ENCODE measurements at places on chromosomes 7 and 10.

DNA sequence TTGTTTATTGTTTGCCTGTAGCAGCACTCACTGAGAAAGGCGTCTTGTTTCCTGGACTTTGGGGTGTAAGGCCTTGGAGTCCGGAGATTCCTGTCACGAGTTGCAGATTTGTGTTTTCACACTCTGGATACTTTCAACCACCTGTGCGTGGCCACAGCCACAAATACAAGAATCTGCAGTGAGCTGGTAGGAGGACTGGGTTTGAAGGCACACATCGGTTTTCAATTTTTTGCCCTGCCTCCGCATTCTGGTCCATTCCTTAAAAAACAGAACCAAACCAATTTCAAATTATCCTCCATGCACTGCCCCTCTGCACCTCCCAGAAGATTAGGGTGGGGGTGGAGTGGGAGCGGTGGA lies 619 bp downstream of the EXOC4 start:
- DNase-seq: no peak

GRCh38 chr7:152667958-152668357 lies 8.0 kb downstream of the XRCC2 start:
- DNase-seq: no peak

- DNase-seq: no peak
These were observed 102.2 kb downstream of the SNX10 start for GRCh38 chr7:26393818-26394217.

- DNase-seq: peak; percentile 65
These were observed 290.8 kb downstream of the DNAJB6 start for GRCh38 chr7:157627646-157628045.

DNA sequence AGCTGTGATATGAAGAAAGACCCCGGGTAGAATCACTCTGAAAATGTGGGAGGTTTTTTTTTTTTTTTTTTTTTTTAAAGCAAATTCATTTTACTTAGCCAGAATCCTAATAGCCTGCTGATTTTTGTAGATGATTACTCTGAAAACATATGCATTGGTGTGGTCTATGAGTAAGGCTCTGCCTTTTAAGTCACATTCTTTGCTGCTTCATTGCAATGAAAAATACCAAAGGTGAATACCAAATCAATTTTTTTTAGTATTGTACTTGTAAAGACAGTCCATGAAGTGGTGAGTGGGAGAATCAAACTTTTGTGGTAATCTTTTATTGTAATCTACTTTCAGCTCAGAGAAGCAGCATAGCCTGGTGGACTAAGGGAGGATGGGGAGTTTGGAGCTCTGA lies 130.3 kb downstream of the SDK1 start:
- DNase-seq: peak; percentile 80

GRCh38 chr10:129727071-129727470 lies 237.0 kb downstream of the EBF3 start:
- DNase-seq: no peak

- no peak for DNase-seq
These were observed 34.1 kb upstream of the KNDC1 start for GRCh38 chr10:133125901-133126300.

DNA sequence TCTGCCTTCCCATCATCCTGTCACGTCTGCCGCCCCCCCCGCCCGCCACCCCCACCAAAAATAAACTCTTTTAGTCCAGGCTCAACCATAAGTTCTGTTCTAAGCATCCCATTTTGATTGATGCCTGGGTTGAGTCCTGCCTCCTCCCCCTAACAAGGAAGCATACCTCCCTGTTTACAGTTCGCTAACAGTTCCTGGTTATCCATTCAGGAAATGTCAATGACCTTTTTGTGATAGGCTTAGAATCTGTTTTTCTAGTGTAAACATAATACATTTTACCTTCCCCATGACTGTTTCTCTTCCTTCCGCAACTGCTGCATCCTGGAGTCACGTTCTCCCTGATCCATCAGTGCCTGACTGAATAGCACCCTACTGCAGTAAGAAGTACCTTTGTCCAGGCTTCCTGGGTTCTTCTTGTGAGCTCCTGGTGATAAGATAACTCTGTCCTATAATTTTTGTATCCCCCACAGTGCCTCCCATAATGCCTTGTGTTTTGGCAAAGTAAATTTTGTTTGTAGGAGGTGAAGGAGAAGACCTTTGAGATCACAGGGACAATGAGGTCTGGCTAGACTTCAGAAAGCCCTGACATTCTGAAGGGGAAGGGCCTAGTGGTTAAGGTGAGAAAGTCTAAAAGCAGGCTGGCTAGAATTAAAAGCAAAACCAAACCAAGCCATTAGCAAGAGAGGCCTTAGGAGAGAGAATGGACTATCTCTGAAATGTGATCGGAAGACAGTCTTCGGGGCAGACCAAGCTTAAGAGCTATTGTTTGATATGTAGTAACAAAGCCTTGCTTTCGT lies 7.3 kb downstream of the AGFG2 start:
- DNase-seq: no peak

GRCh38 chr7:42548816-42549611 lies 312.0 kb upstream of the GLI3 start:
- no peak for DNase-seq

GRCh38 chr7:116249969-116250553 lies 39.7 kb downstream of the TES start:
- peak; percentile 42 for DNase-seq

DNA sequence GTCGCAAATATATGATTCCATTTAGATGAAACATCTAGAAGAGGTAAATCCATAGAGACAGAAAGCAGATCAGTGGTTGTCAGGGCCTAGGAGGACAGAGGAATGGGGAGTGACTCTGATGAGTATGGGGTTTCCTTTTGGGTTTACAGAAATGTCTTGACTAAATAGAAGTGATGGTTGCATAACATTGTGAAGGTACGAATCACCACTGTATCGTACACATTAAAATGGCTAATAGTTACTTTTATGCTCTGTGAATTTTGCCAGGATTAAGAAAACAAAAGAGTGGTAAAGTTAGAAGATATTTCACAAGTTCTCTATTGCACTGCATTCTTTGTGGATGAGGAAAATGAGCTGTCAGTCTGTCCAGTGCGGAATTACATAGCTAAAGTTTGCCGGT lies 407.4 kb downstream of the KCNMA1 start:
- peak; percentile 69 for DNase-seq

- peak; percentile 51 for DNase-seq
These were observed 40.3 kb downstream of the YKT6 start for GRCh38 chr7:44240983-44241510.

DNA sequence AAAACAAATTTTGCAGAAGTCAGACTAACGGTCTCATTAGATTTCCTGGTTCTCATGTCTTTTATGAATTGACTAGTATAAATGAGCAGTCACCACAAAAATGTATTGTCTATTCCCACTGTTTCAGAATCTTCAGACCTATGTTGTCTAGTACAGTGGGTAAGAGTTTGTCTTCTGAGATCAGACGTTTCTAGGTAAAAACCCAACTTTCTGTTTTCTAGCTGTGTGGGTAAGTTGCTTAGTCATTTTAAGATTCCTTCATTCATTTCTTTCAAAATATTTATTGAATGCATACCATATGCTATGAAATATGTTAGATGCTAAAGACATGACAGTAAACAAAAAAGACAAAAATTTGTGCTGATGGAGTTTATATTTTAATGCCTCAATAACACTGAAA lies 156.3 kb downstream of the POLR1F start:
- no peak for DNase-seq

DNA sequence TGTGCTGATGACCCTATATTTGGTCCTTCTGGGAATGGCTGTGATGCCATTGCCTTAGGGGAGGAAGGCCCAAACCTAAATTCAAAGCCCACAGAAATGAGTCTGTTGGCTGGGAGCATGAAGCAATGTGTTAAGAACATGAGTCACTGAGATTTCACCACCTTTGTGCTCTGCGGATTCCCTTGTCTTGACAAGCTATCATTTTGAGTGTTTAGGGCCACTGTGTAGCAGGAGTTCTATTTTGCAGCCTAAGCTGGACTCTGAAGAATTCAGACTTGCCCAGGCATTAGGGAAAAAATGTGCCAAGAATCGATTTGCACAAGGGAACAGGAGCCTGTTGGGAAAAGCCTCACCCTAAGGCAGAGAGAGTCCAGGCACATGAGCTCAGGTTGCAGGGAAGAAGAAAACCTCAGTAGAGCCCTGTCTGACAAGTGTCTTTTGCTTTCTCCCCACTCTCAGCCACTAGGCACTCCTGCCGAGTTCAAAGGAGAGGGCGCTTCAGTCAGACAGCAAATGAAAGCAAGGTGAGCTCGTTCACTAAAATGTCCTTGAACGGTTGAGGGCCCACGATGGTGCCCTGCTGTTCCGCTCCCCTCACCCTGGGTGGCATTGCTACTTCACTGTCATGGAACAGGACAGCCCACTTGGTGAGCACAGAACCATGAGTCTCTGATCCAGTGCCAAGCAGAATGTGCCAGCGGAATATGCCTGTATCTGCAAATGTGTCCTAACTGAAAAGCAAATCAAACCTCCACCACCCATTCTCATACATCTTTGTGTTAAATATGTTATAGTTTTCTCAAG lies 93.6 kb downstream of the PRLHR start:
- peak; percentile 84 for DNase-seq

DNA sequence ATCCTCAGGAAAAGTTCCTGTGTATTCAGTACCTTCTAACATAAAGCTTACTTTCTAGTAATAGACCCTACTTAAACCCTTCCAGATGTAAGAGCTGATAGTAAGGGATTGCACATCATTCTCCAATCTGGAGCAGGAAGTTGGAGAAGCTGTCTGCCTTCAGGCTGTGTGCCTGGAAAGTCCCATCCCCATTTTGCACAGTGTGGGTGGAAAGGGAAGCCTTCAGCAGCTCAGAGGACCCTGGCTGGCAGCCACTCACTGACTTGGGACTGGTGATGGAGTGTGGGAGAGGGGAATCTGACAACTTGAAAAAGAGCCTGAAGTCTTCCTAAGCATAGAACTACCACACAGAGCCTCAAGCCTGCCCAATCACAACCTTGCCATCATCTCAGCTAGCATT lies 164.1 kb upstream of the ADO start:
- DNase-seq: peak; percentile 47

- DNase-seq: peak; percentile 61
These were observed 177.6 kb downstream of the REEP3 start for GRCh38 chr10:63698787-63699150.

DNA sequence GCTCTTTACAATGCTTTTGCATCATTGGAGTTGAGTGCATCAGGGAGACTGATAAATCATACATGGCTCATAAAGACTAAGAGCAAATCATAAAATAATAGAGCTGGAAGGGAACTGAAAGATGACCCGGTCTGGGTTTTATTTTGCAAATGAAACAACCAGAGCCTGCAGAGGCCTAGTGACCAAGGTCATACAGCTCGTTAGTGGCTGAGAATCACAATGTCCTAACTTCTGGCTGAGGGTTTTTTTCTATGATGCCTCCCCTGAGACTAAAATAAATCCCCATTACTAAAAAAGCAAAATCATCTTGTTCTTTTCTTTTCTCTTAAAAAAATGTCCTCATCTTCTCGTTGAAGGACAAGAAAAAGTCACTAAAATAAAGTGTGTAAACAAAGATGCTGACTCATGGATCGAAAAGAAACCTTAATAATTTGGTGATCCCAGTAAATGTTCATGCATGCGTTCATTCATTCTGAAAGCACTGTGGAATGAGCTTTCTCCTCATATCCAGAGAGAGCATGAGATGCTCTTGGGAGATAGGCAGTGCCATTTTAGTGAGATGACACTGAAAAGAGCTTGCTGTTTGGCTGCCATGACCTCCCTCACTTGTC lies 107.8 kb upstream of the PHYHIPL start:
- DNase-seq: no peak

DNA sequence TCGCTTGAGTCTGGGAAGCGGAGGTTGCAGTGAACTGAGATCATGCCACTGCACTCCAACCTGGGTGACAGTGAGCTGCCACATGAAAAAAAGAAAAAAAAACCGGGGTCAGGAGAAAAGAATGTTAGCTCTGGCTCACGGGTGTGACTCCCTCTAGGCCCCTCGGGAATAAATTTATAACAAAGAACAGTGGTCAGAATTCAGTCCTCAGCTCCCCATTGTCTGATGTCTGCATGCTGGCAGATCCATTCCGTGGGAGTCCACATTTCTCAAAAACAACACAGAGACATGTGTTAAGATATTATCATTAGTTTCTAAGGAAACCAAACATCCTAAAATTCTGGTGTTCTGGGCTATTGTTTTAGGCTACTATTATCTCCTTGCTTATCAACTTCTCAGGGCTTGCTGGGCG lies 90.6 kb downstream of the MARCHF5 start:
- DNase-seq: no peak

- DNase-seq: no peak
These were observed 72.6 kb downstream of the SHH start for GRCh38 chr7:155739538-155740143.

- DNase-seq: no peak
These were observed 158.9 kb upstream of the STEAP4 start for GRCh38 chr7:88465600-88465999.

DNA sequence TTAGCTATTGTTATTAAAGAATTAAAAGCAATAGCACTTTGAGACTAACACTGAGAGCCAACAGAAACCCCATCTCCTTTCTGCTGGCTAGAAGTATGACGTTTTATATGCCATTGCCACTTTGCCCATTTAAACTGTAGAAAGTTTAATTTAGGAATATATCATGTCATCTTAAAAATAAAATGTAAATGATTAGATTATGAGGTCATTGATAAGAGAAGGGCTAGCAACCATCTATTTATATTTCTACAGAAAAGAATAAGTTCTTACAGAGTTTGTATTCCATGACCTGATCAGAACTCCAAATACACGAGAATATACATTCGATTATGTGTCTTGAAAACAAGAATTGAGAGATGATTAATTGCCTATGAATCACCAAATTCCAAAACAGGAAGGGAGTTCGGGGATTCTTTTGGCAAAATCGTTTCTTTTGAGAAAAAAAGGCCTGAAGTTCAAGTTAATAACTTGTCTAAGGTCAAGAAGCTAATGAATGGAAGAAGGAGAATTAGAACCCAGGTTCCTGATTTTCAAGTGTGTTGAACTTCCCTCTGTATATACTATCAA lies 227.0 kb downstream of the TRIL start:
- DNase-seq: no peak

- peak; percentile 83 for DNase-seq
These were observed 6.1 kb downstream of the NYAP1 start for GRCh38 chr7:100489824-100490223.

DNA sequence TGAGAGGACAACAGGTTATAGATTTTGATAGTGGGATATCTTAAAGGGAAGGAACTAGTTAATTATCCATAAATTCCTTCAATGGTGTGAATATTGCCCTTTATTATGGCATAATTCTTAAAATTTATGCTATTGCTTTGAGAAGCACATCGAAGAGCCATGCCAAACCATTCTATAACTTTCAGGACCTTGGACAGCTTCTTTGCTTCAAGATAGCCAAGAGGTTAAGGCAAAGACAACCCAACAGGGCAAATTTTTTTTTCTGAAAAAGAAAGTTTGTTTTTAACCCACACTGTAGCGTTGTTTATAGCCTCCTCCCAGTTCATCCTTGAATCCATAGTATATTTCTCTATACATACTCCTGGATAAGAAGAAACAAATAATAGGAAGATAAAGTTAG lies 103.2 kb downstream of the NRG3 start:
- DNase-seq: peak; percentile 2

- DNase-seq: peak; percentile 61
These were observed 55.8 kb downstream of the CDHR3 start for GRCh38 chr7:106018566-106019469.

GRCh38 chr10:1251769-1252168 lies 195.6 kb downstream of the WDR37 start:
- DNase-seq: no peak

GRCh38 chr7:96304573-96304972 lies 17.3 kb downstream of the SLC25A13 start:
- no peak for DNase-seq

All from astrocyte (in vitro differentiated cells and primary cell).